ENCODE measurements at places on chromosomes 6 and 20.
A peak's percentile ranks its signal among the peaks of the same experiment; 100 is the strongest.

DNA sequence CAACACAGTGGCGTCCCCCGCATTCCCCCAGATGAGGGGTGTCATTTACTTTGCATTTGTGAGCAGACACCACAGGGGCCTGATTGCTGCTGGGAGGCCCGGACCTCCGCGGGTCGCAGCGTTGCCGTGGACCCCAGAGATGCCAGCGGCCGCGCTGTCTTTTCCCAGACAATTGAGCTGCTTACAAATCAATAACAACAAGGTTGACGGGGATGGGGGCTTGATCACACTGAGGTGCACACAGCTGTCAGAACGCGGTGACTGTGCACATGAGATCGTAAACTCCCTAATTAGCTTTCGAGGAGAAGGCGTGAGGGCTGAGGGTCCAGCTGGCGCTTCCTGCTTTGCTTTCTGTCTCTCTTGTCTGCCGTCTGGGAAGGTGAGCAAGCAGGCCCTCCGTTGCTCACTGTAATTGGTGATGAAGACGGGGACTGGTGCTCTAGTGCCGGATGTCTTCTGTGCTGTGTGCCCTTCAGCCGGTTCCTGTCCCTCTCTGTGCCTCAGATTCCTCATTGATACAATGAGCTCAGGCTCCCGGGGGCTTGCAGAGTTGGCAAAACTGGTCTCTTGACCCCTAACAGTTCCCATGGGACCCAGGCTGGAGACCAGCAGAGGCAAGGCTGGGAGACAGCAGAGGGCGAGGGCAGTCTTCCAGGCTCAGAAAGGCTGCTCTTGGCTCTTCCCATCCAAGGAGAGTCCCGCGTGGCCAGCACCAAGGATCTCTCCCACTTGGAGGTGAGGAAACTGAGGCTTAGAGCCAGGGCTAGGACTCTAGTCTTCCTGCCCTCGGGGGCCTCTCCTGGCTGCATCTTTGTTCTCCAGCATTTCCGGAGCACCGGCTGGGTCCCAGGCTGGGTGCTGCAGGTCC, 126.0 kb upstream of the PMEPA1 start:
- no peak for DNase-seq

DNA sequence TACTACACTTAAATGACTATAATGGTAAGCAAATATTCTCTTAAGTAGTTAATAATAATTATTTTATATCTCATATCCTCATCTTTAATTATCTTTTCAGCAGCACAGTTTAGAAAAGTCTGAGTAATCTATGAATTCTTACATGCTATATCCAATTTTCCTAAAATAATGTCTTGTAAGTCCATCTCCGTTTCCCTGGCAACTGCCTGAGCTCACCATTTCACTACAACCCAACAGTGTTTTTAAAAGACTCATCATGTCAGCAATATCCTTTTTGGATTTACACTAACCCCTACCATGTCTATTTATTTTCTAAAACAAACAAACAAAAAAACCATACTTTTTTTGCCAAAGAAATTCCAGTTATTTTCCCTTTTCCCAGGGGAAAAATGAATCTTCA, 859.6 kb downstream of the EYS start:
- DNase-seq: no peak

DNA sequence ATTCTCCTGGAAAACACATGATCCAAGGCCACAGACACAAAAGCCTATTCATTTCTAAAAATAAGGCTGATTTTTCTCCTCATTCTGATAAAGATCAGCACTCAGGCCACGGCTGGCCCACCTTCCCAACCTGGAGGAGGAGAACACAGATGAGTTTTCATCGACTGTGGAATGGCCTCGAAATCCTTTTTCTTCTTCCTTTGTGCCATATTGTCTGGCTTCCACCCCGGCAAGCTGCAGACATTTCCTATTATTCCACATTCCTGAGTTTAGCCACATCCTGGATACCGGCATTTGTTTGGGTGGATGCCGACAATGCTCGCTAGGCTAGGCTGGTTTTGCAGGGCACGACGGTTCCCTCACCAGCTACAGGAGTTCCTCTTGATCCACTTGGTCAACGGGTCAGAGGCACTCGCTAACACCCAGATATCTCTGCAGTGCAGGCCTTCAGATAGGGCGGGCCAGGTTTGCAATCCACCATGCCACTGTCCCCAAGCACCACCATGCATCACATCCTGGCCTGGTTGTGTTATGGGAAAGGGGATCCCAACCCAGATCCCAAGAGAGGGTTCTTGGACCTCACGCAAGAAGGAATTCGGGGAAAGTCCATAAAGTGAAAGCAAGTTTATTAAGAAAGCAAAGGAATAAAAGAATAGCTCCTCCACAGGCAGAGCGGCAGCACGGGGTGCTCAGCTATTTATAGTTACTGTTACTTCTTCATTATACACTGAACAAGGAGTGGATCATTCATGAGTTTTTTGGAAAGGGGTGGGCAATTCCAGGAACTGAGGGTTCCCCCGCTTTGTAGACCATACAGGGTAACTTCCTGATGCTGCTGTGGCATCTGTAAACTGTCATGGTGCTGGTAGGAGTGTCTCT, 4.2 kb upstream of the CTSZ start:
- DNase-seq: peak; percentile 73

GRCh38 chr6:36099869-36100483, 30.3 kb upstream of the MAPK13 start:
- no peak for DNase-seq

- no peak for DNase-seq
These were observed 25.3 kb upstream of the CCND3 start for GRCh38 chr6:41966961-41967311.

DNA sequence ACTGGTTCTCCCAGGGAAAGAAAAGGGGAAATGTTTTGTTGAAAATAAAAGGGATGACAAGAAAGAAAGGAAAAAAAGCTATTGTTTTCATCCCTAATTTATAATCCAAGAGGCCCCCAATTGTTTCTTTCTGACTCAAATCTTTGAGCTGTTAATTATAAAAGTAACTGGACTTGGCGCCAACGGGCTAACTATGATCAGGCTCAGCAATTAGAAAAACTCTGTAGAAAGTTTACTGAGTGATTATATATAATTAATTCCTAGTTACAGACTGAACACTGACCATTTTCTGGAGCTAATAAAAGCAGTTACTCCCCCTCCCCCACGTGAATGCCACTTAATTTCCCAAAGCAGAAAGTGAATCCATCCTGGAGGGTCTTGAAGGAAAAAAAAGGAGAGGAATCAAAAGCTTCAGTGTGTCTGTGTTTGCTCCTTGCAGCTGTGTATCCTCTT, 3.2 kb downstream of the ZMYND8 start:
- no peak for DNase-seq

- no peak for DNase-seq
These were observed 48.3 kb downstream of the TRERF1 start for GRCh38 chr6:42403421-42403820.

DNA sequence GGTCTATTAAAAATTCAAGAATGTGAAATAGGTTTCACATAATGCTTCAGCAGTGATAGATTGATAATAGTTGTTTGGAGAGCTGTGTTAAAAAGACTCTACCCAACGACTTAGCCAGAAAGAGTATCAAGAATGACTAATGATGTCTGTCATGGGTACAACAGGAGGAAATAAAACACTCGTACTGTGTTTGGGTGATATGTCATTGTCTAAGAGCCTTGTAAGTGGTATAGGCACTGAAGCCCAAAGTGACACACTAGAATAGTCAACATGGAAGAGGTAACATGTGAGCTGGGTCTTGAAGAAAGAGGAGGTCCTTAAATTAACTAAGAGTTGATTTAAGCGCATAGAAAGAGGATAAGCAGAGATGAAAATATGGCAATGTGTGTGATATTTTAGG, 471.8 kb upstream of the MAN1A1 start:
- no peak for DNase-seq

GRCh38 chr6:118709859-118710350, 58.5 kb upstream of the CEP85L start:
- no peak for DNase-seq

GRCh38 chr20:44030394-44030793, 115.7 kb downstream of the TOX2 start:
- DNase-seq: no peak

GRCh38 chr20:53826597-53827291, 233.1 kb upstream of the ZNF217 start:
- DNase-seq: no peak

GRCh38 chr20:37473249-37474000, 47.6 kb upstream of the NNAT start:
- DNase-seq: no peak

- DNase-seq: no peak
These were observed 10.2 kb downstream of the RNASET2 start for GRCh38 chr6:166946125-166946524.

DNA sequence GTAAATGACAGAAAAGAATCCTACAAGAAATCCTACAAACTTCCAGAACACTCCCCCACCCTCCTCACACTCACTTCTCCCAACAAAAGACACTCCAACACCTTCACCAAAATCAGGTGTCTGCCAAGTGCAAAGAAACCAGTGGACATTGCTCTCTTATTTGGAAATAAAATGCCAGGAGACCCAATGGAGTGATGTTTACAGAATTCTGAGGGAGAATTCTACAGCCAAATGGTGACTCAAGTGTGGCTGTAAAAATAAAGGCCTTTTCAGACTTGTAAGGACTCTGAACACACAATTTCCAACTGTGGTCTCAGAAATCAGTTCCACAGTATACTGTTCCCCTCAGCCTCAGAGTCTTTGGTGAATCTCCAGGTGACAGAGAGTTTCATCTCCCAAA, 109.6 kb upstream of the CARMIL1 start:
- DNase-seq: no peak

GRCh38 chr20:32439132-32439829, 81.2 kb downstream of the ASXL1 start:
- DNase-seq: peak; percentile 16

DNA sequence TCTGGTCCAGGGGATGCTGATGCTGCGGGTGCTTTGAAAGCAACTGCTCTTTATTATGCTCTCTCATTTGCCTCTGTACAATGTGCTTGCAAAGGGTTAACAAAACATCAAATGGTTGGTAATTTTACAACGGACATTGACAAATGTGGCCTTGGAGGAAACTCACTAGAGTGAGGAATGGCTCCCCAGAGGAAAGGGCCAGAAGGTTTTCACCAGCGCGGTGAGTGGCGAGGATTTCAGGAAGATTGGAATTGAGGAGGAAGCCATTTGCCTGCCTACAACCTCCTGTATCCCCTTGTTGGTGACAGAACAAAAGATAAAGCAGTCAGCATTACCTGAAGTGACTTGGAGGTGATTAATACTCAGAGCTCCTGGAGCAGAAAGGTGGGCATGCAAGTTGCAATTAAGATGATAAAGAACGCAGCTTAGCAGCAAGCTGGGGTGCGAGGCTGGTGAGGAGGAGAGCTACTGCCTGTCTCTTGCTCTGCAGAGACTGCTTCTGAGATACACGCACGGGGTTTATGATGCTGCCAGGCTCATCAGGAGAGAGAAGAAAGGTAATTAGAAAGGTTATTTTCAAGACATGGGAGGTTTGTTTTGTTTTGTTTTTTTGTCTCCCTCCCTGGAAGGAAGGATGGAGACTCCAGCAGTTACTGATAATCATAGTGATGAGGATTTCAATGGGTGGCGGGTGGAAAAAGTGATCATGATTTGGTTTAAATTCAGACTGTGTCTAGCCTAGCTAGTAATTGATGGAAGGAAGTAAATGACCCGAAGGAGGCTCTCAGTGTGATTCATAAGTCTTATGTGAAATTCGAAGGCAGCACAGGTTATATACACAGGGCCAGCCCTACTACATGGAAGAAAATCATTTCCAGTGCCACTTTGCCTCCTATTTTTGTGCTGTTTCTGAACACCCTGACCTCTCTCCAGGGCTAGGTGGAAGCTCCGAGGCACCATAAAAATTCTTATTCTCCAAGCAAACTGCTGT, 141.6 kb upstream of the DTNBP1 start:
- DNase-seq: no peak

DNA sequence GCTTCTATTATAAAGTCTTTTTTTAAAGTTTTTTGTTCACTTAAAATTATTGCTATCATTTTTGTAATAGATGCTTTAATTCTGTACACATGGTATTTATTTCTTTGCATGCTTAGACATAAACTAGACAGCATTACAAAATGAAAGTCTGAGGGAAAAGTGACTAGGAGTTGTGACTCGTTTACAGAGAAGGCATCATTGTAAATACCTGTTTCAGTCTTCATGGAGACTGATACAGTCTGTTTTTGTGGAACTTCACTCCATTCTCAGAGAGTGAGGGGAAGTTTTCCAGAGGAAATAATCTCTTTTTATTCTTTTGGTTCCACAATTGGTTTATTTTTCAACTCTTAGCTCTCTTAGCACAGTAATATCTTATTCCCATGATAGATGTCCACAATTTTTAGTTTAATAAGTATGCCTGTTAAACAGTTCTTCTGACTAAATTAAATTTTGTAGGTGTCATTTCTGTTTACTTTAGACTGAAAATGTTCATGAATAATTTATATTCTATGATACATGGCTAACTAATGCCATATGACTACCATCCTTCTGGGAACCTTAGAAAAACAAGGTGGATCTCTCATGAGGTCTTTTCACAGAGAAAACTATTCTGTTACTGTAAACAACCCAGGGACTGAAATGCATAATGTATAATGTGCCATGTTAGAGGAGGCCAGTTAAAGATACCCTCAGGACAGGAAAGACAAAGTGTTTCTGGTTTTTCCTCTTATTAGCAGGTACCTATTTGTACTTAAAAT, 69.2 kb downstream of the MYO6 start:
- no peak for DNase-seq

DNA sequence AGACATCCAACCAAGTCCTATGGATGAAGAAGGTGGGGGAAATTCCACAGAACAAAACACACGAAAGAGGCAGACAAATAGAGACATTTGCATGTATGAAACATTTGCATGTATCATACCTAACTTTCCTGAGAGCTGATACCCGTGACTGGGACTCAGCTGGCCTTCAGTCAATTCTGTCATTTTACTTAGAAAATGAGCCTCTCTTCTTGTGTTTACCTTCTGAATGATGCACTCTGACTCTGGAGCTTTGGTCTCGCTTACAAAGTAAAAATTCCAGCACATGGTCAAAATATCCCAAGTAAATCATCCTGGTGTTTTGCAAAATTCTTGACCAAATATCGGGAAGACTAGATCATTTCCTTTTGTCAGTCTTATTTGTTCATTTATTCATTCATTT, 46.9 kb downstream of the MMUT start:
- no peak for DNase-seq

DNA sequence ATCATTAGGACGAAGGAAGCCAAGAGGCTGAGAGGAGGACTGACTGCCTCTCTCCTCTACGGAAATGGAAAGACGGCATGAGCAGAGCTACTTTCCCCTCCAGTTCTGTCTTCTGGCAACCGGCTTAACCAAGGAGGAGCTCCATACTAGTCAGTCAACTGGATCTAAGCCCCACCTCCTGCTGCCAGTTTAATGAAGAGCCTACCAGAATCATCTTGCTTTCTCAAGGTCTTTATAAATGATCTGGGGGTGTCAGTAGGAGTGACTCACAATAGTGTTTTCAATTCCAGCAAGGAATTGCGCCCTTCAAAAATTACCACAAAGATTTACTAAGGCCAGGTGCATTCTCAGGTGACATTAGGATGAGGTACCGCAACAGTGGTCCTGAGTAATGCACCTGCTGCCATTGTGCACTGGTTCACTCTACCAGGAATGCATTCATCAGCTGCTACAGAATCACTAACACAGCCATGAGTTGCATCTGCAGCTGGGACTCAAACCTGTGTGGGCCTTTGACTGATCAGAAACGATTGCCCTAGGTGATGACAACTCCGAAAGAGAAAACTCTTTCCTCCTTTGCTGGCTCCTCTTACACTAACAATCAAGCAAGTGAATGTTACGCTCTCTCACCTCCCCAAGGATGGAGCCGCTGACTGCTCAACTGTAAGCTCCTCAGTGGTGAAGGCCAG, 2.8 kb downstream of the UQCC2 start:
- no peak for DNase-seq

All from AG09319 (cell line).